ENCODE measurements at places on chromosomes 7 and 10.

DNA sequence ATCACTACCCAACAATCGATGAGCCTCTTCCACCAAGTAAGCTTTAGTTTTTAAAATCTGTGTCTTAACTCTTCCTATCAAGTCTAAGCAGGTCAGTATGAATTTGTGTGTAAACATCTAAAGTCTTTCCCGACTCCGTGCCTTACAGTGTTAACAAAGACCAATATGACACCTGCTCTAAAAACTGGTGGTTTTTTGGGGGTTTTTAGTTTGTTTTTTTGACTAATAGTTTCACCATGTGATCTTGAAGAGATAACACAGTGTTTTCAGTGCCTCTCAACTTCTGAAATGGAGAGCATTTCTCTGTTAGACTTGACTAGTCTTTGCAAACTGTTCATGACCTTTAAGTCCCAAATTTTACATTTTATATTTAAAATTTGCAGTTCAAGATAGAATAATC lies 132.0 kb upstream of the STK17A start:
- no peak for DNase-seq

DNA sequence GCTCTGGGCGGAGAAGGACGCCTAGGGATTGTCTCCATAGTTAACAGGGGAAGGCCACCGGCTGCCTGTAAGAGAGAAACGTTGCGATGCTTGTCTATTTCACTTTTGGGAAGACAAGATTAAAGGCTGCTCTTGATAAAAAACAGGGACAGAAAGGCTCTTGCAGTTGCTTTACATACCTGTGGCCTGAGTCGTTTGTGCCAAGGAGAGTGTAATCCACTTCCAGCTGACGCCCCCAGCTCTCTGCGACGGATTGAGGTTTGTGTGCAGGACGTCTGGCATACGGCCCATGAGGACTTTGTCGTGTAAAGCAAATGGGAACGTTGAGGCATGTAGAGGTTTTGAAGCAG lies 1.1 kb downstream of the MAP3K8 start:
- no peak for DNase-seq

- no peak for DNase-seq
Observed at GRCh38 chr10:94103801-94104221, 110.1 kb downstream of the PLCE1 start.

GRCh38 chr10:131662851-131663250 lies 238.0 kb upstream of the PPP2R2D start:
- DNase-seq: no peak

GRCh38 chr7:362402-363096 lies 72.6 kb downstream of the FOXL3 start:
- DNase-seq: peak; percentile 20

- no peak for DNase-seq
Observed at GRCh38 chr7:24323961-24324480, 40.0 kb downstream of the NPY start.

- no peak for DNase-seq
Observed at GRCh38 chr7:70415179-70415972, 716.6 kb upstream of the GALNT17 start.

DNA sequence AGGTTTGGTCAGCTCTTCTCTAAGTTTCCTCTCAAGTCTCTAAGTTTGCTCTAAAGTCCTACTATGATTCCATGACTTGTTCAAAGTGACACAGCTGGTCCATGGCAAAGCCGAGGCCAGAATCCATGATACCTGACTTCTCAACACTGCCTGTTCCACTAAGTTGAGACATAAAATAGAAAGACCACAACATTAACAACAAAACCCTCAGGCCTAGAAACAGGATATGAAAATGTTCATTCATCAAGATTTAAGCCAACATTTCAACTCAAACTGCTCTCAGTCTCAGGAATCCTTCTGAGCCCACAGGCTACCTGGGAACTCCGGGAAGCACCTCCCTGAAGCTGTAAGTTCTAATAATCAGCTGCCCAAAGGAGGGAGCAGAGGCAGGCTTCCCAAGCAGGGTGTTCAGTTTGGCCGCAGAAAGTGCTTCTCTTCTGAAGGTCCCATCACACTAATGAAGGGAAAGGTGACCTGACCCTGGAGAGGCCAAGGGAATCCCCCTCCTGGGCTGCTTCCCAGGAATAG lies 62.9 kb downstream of the STK17A start:
- DNase-seq: no peak

DNA sequence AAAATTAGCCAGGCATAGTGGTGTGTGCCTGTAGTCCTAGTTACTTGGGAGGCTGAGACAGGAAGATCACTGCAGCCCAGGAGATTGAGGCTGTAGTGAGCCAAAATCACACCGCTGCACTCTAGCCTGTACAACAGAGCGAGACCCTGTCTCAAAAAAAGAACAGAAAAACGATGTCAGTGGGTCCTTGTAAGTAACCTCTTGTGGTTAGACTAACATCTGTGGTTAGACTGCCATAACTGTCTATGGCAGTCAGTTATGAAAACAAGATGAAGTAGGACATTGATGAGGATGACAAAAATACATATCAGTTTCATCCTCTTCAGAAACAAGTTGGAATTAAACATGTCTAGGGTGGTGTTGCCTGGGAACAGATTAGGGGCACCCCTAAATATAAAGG lies 53.3 kb downstream of the AKAP9 start:
- no peak for DNase-seq

GRCh38 chr10:132938472-132939339 lies 3.7 kb downstream of the CFAP46 start:
- no peak for DNase-seq

- no peak for DNase-seq
Observed at GRCh38 chr7:113209449-113210203, 91.3 kb upstream of the SMIM30 start.

DNA sequence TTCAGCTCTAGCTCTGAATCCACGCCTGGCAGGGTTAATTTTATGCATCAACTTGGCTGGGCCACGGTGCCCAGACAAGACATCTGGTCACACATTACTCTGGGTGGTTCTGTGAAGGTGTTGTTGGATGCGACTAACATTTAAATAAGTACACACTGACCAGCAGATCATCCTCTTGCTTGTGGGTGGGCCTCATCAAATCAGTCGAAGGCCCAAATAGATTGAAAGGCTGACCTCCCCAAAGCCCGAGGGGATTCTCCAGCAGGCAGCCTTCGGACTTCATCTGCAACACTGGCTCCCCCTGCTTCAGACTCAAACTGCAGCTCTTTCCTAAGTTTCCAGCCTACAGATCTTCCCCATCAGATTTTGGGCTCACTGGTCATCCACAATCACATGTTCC lies 53.6 kb downstream of the SFMBT2 start:
- no peak for DNase-seq

DNA sequence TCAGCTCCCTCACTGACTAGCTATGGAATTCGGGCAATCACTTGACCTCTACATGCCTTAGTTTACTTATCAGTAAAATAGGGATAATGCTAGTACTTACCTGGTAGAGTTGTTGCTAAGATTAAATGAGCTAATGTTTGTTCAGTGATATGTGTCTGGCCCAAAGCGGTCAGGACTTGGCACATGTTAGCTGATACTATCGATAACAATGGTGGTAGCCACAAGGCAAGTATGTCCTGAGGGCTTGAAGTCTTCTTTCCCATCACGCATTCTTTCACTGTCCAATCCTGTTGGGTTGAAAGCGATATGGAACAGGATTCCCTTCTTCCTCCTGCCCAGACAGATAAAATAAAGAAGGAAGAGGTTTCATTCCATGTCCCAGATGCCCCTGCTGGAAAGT lies 25.5 kb upstream of the MXI1 start:
- no peak for DNase-seq

DNA sequence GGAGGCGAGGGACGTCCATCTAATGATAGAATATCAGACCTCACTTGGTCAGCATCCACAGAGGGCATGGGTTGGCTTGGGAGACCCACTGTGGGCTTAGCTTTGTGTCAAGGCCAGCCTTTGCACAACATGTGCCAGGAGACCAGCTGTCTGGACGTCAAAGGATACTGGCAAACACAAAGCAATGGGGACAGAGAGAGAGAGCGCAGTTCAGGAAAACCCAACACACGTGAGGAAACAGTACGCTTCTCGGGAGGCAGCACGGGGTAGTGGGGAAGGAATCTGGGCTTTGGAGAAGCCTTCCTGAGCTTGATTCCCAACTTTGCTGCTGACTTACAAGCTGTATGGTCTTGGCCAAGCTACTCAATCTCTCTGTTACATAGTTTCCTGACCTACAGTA lies 14.7 kb downstream of the PRLHR start:
- DNase-seq: no peak

GRCh38 chr7:149720372-149721083 lies 52.9 kb downstream of the ZNF467 start:
- no peak for DNase-seq

GRCh38 chr7:83613232-83613631 lies 35.7 kb downstream of the SEMA3E start:
- DNase-seq: no peak

DNA sequence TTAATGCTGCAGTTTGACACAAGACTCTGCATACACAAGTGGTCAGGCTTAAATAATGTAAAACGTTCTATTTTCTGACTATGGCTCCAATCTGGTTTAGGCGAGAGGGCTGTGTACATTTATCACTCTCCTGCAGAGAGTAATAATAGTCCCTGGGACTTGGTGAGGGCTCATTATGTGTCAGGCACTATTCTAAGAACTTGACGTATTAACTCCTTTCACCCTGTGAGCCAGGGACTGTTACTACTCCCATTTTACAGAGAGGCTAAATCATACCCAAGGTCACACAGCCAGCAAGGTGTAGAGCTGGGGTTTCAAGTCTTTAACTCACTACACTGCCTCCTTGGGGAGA lies 187.2 kb upstream of the LYZL2 start:
- no peak for DNase-seq

DNA sequence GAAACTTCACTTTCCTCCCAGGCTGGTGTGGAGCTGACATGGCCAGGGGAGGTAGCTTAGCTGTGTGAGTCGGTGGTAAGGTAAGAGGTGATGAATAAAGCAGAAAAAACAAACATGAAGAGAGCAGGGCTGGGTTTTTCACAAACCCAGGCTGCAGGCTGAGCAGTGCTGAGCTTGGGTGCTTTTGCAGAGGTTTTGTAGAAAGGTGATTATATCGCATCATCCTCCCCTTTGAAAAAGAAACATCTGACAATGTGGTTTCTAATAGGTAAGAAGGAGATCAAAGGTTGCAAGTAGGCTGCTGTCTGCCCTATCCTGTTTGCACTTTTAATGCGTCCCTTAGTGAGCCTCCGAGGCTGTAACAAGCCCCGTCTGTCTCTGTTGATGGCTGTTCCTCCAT lies 69.6 kb upstream of the GRM8 start:
- no peak for DNase-seq

- DNase-seq: no peak
Observed at GRCh38 chr10:131685007-131685406, 215.8 kb upstream of the PPP2R2D start.

- no peak for DNase-seq
Observed at GRCh38 chr7:47047384-47047783, 534.5 kb downstream of the TNS3 start.

DNA sequence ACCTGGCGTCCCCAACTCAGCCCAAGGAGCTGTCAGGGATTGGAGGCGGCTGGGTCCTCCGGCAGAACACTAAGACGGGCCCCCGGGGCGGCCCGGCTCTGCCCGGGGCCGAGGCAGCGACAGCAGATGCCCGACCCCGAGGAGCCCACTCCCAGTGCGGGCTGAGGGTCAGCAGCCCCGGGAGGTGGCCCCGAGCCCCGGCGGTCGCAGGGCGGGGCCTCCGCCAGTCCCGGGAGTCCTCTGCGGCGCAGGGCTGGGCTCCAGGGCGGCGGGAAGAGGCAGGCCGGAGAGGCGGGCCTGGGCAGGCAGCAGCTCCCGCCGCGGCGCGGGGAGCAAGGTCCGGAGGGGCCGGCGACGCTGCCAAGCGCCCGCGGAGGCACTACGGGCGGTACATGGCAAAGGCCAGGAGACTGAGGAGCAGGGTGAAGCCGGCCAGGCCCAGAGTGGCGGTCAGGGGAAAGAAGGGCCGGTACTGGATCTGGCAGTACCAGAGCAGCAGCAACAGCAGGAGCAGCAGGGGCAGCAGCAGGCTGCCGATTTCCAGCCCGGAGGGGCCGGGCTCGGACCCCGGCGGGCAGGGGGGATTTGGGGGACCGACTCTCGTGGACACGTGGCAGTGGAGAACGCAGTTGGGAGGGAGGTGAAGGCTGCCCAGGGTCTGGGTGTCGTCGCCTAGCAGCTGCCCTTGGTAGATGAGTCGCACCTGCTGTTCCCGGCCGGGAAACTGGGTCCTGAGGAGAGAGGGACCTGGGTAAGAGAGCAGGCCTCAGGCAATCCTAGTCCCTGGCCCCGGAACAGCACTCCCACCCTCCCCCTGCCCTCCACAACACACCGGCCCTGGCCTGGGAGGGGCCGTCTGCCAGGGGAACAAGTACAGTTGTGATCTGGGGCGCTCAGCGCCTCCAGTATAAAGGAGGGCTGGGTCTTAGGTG lies 827 bp upstream of the FASTK start:
- DNase-seq: no peak

- no peak for DNase-seq
Observed at GRCh38 chr10:12838366-12838765, 163.1 kb downstream of the CCDC3 start.

DNA sequence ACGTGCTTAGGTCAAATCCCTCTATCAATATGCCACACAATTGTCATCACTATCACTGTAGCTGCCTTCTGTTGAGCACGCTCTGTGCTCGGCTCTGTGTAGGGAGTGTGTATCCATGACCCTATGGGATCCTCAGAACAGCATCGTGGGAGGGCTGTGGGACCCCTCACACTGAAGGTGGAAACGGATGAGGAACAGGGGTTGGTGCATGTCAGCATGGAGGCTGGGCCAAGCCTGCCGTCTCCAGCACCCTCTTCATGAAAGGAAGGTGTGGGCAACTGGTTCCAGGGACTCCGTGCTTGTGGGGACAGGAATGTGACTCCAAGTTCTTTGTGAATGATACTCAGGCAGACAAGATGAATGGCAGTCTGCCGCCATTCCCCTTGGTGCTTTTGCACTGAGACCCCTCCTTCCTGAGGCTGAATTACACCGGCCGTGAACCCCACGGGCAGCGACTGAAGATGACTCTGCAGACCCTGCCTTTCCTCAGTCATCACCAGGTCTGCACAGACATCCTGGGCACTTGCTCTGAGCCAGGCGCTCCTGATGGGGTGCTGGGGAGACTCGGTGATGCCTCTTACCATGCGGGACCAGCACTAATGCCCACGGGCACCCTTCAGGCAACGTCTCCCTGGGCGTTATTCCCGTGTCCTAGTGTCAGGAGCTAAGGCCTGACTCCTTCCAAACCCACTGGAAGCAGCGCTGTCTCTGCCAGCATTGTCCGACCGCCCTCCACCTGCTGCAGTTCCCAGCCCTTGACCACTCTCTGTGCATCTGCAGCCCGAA lies 495.2 kb downstream of the TCERG1L start:
- no peak for DNase-seq

GRCh38 chr7:13724977-13725566 lies 264.4 kb downstream of the ETV1 start:
- DNase-seq: no peak

DNA sequence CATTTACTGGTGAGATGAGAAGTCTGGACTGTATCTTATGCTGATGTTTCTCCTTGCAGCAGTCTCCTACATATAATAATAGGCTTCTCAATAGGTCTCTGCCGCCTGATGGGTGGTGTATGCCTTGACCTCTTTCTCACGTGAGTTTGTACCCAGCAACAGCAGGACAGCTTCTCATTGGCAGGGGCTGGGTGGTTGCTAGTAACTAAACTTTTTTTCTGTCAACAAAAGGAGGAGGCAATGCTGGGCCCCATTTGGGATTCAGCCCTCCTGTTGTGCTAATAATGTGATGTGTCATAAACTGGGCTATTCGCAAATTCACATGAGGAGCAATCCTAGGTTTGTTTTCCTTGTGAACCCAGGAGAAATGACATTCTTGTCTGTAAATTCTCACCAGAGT lies 533.6 kb downstream of the GATA3 start:
- no peak for DNase-seq

All from stimulated activated naive CD4-positive, alpha-beta T cell treated with Interleukin-2 at 50 U/mL for 16 hours (primary cell).